ENCODE measurements at places on chromosomes 6 and 20.
A peak's percentile ranks its signal among the peaks of the same experiment; 100 is the strongest.

- DNase-seq, result no peak
Measured at GRCh38 chr6:145023116-145023726, 712.1 kb downstream of the EPM2A start.

DNA sequence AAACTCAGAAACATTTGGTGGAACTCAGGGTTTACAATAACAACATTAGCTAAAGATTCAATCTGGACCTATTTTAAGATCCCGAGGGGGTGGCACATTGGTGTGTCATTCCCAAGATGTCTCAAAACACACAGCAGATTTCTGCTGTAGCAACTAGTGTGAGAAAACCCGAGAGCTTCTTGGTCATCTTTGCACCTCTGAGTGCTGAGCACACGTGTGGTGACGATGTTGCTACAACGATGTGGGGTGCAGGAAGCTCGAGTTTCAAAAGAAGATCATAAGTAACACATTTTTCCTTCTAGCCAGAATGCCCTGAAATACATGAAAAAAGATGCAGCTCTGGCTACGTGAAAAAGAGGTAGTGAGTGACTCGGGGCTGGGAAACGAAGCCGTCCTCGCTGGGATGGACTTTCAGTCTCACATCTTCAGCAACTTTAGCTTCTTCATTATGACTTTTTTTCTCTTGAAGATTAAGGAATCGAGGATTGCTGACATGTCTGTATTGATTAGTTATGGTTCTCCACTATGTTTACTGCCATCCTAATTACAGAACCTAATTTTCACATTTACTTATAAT is 1.5 kb downstream of the RAMACL start:
- no peak for DNase-seq

GRCh38 chr20:22962567-22963439 is 72.3 kb upstream of the SSTR4 start:
- DNase-seq, result no peak

- no peak for DNase-seq
Measured at GRCh38 chr6:45969026-45969425, 46.6 kb downstream of the CLIC5 start.

- DNase-seq, result no peak
Measured at GRCh38 chr20:52789716-52790115, 182.4 kb upstream of the TSHZ2 start.

DNA sequence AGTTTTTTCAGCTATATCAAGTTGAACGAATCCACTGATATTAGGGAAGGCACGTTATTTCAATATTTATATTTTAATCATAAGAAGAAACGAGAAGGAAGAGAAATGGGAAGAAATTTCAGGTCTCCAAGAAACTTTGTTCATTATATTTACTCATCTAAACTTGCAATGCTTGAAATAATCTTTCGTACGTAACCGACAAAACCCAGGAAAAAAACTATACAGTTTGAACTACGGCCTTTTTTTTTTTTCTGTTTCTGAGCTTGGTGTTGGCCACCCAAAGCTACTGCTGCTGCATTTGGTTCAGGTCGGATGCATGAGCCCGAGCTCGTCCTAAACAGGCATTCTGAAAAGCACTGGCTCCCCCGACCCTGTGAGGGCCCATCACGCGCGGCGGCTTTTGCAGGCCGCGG is 548 bp downstream of the PERP start:
- no peak for DNase-seq

DNA sequence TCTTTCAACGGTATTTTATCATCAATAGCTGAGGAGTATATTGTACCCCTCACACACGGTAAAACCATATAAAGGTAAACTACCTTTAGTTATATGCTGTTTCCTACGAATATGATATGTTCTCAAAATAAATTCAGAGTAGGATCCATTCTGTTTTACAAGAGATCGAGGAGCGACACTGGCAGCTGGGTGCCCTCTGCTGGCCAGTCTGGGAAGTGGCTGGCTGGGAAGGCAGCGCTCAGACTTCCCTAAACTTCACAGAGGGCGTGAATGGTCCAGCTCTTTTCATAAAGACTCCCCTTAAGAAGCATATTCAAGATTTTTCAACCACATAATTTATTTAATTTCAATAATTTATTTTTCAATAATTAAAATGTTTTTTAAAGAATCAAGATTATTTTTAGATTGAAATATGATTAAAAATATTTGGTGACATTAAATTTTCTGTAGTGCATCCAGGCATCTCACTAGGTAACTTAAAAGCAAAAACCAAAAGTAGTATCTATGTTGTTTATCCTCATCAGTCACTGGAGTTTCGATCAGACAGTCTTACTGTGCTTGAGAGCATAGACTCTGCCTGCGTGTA is 187.5 kb upstream of the PDE10A start:
- DNase-seq, result peak; percentile 5

DNA sequence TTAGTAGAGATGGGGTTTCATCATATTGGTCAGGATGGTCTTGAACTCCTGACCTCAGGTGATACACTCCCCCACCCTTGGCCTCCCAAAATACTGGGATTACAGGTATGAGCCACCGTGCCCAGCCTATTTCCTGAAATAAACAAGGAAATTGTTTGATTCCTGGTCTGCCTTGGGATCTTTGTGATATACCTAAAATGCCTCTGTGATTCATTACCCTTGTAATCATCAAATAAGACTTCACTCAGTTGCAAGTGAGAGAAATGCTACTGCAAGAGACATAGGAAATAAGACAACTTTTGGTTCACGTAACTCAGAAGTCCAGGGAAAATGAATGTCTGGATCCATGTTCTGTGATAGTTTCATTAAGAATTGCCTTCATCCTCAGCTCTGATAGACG is 173.2 kb upstream of the MARCKS start:
- no peak for DNase-seq

DNA sequence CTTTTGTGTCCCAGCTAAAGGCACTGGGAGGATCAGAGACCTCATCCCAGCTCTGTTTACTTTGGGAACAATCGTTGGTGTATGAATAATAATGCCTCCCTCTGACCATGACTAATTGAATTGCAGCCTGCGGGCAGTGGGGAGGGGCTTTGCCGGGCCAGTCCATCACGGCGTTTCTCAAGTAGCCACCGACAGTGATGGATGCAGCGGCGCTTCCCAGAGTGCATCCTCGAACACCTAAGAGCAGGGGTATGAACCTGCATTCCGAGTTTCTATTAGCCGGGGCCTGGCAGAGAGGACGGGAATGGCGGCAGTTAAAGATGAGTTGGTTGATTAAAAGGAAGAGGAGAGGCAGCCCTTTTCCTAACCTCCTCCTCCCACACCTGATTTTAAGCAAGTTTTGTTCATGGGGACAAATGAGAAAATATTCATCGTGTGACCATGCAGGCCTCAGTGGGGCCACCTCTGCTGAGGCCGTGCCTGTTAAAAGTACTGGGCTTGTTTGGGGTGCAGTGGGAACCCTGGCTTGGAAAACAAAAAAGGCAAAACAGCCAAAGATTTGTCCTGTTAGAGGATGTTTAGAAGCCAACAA is 154.1 kb downstream of the FOXA2 start:
- no peak for DNase-seq

DNA sequence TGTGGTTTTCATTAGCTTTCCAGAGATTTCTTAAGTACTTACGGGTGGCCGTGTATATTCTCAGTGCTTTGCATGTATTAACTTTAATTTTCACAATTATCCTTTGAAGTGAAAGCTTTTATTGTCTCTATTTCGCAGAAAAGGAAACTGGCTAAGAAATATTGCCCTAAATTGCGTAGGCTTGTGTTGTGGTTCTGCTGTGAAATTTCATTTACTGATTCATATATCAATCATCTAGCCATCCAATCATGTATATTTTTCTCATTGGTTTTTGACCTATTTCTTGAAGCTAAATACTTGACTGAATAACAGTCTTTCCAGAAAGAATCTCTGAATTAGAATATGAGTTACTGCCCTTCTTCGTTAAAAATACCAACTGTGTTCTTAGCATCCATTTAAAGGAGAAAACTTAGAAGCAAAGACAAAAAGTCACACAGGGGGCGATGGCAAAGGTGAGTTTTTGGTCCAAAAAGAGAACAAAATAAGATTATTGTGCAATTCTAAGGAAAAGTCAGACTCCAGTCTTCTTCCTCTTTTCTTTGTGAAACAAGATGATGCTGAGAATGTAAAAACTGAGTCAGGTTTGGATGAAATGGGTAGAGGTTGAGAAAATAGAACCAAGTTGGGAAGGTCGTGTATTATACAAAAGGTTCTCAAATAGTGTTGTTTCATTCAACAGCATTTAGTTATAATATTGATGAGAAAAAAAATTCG is 1.4 kb downstream of the CYB5R4 start:
- no peak for DNase-seq

DNA sequence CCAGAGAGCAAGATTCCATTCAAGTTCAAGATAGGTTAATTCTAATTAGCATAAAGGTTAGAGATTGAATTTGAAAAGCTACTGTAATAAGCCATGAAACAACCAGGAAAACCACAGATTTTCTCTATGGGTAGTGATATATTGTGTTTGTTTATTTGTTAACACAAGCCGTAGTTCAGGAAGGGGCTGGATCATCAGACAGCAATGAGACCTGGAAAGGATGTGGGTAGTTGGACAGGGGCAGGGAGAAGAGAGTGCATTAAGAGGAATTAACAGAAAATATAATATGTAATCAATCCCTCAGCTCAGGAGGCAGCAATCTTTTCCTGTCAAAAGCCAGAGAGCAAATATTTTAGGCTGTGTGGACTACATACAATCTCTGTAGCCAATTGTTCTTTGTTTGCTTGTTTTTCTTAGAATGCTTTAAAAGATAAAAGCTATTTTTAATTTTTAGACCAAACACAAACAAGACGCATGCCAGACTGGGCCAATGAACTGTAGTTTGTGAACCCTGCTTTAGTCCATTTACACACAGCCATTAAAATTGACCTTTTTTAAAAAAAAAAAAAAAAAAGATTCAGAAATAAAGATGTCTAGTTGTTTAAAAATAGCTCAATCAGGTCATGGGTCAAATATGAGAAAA is 398.7 kb upstream of the MARCKS start:
- DNase-seq, result no peak

DNA sequence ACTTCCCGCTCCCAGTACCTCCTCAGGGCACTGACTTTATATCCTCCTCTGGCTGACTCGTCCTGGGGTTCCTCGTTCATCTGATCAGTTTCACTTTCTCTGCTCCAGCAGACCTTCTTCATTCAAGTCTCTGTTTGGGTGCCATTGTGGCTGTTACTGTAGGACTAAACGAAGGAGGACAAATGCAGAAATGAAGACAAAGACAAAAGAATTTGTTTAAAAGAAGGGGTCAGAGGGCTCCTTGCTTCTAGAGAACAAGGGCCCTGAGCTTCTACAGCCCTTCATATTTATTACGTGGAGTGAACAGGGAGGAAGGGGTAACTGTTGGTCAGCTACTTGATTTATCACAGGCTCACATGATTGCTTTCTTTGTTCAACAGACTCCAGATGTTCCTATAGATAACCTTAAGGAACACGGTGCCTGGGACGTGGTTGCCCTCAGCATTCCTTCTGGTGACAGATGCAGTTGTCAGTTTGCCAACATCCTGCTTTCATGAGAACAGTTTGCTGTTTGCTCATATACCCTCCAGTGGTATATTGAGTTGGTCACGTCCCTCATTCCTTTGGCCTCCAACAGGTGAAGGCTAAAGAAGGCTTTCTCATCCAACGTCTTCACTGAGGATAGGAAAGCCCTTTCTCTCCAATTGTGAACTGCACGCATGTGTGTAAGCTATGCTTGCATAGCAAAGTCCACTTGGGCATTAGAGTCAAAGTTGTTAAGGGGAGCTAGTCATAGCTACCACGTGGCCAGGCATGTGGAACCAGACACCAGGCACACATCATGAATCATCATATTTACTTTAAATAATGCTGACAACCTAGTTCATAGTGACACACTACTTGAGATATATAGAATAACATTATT is 69.1 kb upstream of the BTN3A2 start:
- DNase-seq, result no peak

- no peak for DNase-seq
Measured at GRCh38 chr20:9294041-9294440, 220.3 kb upstream of the LAMP5 start.

- no peak for DNase-seq
Measured at GRCh38 chr6:159594106-159594749, 98.8 kb downstream of the SOD2 start.

GRCh38 chr20:56952258-56953047 is 314.0 kb downstream of the BMP7 start:
- DNase-seq, result no peak

DNA sequence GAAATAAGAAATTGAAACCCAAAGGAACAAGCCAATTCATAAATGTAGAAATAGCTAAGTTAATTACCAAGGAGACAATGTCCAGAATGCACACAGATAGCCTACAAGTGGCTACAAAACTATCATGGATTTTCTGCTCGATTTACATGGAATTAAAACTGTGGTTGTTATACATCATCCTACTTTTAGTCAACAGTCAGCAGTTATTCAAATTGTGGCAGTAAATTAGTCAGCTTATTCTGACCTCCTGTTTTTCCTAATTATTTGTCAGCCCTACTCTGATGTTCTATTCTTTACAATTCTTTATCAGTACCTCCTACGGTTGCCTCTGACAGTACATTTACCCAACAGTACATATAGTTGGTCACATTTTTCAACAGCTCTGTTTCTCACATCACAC is 29.6 kb downstream of the RBL1 start:
- DNase-seq, result no peak

Data from NCI-H1694 (cell line).